ENCODE measurements at places on chromosomes 6 and 20. TPM values are rescaled to one million over a fixed set of nuclear protein-coding genes. Genes with fewer than 3 reads are reported as not detected.

HAO1 gene
- not detected for total RNA-seq

DNA sequence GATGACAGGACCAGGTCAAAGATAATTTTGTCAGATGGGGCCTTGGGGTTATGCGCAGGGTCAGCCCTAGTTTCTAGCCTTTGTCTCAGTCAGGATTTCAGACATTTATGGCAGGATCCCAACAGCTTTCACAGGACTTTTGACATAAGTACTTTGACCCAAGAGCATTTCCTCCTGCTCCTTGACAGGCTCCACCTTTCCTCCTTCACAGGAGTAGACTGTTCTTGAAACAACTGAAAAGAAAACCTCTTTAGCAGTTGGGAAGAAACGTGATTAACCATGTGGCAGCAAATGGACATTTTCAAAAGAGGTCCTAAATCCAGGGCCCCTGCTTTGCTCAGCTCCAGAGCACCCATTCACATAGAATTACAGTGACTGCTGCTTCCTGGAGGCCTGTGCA, 120.4 kb upstream of the MAP3K7 start:
- DNase-seq = no peak

- no peak for DNase-seq
Observed at GRCh38 chr6:131779304-131779703, 28.5 kb upstream of the ENPP1 start.

DNA sequence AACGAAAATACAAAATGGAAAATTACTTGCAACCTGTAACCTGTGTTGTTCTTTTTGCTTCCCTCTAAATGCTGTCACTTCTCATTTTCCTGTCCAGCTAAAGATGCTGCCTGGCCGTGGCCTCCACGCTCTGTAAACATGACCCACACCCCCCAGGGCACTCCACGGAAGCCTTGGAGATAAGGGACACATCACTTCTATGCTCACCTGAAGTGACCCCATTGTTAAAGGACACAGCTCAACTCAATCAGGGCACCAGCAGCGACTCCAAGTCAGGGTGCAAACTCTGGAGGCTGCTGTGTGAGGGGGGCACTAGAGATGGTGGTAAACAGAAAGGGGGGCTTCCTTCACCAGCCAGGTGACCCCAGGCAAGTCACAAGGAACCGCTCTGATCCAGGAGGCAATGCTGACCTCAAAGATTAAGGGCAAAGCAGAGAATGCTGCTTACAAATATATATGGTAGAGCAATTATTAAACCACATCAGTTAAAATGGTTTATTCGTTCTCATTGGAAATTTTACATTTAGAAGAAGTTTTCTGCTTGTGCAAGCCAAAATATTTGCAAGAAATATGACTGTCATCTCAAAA, 13.2 kb downstream of the DIDO1 start:
- DNase-seq = no peak

All from activated CD8-positive, alpha-beta T cell treated with anti-CD3 and anti-CD28 coated beads for 36 hours (primary cell).